ENCODE measurements at places on chromosomes 4 and X.

DNA sequence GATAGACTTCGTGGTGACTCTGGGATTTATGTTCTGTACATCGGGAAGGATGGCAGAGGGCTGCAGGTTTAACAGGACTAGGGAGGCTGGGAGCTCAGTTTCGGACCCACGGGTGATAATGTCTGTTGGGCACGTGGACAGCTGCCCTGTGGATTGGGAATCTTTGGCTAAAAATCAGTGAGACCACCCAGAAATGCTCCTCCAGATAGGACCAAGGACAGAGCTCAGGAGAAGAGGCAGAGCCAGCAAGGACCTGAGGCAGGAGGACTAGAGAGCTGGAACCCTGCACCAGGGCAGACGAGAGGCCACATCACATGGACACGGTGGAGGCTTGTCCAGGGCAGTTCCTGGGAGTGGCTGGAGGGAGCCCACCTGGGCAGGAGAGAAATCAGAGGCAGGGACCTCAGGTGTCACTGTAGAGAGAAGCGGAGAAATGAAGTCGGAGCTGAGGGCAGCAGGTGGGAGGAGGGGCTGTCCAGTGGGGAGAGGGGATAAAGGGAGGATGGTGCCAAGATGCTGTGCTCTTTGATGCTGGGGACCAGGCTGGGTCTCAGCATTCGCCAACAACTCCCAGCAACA is 79.2 kb downstream of the CPZ start:
- no peak for DNase-seq

DNA sequence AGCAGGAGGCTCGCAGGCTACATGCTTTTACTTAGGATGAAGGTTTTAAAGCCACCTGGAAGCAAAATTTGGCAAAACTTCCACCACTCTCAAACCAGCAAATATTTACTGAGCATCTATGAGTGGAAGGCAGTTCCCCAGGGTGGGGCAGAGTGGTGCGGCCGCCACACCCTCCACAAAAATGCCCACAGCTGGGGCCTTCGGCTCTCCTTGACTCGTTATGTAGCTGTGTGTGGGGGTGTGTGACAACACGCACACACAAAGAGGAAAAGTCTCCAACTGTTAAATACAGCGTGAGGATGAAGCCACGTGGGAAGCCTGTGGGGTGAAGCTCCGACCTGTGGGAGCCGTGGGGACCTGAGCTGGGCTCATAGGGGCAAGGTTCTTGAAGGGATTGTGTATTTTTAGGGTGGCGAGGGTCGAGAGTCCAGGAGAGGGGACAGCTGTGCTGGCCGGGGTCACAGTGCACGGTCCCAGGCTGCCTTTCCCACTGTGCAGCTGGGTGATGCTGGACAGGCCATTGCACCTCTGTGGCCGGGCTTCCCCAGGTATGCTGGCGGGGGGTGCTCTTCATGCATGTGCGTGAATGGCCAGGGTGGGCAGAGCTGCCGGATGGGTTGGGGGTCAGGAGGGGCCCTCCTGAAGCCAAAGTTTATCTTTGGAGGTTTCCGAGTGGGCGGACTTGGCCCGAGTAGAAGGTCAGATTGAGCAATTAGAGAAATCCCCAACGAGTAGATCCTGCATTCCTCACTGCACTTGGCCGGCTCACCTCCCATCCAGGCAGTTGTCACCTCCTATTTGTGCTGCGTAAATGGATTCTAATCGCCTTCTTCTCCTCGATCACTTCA is 25.4 kb downstream of the SORCS2 start:
- DNase-seq, result no peak

DNA sequence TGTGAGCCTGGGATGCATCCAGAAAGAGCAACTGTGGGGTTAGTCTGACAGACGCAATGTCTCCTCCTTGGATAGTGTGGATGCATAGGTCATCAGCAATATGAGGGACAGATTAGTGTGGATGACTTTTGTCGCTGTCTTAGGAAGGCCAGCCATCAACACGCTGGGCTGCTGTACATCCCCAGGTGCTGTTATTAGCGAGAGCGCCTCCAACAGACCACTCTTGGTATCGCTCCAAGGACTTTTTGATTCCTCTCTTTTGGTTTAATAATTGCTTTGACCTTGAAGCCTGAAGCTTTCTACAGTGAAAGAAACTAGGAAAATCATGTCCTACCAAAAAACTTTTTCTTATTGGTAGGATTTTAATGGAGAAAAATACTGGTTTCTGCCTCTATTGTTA is 76.7 kb downstream of the TMEM131L start:
- DNase-seq, result no peak

DNA sequence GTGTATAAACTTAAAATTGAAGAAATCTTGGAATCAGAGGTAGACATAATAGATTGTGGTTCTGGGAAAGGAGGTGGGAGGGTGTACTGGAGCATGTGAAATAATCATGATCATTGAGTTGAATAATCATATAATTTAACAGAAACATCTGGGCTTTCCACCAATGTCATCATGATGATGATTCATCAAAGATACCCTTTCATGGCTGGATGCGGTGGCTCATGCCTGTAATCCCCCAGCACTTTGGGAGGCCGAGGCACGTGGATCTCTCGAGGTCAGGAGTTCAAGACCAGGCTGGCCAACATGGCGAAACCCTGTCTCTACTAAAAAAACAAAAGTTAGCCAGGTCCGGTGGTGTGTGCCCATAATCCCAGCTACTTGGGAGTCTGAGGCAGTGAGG is 6.7 kb upstream of the RUFY3 start:
- DNase-seq, result no peak

GRCh38 chrX:30824275-30824674 is 64.8 kb downstream of the TAB3 start:
- DNase-seq, result no peak

DNA sequence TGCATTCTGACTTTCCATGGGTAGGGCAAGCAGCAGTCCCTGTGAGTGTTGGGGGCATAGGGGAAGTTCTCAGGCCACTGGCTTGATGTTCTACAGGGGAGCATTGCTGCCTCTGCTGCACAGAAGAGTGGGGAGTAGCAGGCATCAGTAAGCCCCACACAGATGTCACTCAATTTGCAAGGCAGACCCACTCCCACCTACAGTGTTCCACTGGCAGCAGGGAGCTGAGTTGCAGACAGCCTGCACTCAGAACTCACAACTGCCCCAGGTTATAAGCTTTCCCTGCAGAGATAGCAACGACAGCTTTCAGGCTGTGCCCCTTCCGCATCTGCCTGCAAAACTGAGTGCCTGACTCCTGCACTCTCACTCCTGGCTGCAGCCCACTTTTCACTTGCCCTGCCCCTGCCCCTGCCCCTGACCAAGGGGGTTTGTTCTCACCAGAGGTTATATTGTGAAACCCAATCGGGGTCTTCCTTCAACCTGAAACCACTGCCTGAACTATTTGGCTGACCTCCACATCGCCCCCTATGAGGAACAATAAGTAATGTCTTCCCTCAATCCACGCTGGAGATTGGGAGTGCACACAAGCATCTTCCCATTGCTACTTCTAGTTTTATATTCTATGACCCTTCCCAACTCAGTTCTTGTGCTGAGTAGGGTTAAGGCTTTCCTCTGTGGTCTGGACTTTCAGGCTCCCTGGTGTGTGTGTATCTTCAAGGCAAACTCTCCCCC is 227.4 kb upstream of the CXorf51B start:
- DNase-seq, result no peak

GRCh38 chr4:40337051-40337450 is 1.9 kb downstream of the CHRNA9 start:
- DNase-seq, result no peak

GRCh38 chr4:1377606-1378261 is 28.5 kb downstream of the NKX1-1 start:
- DNase-seq, result no peak

GRCh38 chrX:130561930-130562329 is 160.1 kb downstream of the RBMX2 start:
- DNase-seq, result no peak

DNA sequence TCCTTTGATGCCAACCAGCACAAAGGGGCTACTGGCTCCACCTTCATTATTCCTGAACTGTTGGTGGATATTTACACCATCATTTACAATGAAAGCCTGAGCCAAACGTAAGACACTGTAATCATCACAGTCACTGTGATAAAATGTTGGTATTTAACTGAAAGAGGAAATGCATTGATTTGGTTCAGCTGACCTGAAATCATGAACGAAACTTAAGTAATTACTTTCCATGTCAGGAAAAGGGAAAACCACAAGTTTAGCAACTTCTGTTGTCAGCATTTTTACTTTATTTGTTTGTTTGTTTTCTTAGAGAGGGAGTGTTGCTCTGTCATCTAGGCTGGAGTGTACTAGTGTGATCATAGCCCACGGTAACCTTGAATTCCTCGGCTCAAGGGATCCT is 247.8 kb upstream of the FAM47A start:
- DNase-seq, result no peak

GRCh38 chr4:44479731-44480130 is 31.1 kb upstream of the KCTD8 start:
- no peak for DNase-seq

GRCh38 chrX:101411984-101412383 is 4.0 kb downstream of the HNRNPH2 start:
- DNase-seq, result no peak

DNA sequence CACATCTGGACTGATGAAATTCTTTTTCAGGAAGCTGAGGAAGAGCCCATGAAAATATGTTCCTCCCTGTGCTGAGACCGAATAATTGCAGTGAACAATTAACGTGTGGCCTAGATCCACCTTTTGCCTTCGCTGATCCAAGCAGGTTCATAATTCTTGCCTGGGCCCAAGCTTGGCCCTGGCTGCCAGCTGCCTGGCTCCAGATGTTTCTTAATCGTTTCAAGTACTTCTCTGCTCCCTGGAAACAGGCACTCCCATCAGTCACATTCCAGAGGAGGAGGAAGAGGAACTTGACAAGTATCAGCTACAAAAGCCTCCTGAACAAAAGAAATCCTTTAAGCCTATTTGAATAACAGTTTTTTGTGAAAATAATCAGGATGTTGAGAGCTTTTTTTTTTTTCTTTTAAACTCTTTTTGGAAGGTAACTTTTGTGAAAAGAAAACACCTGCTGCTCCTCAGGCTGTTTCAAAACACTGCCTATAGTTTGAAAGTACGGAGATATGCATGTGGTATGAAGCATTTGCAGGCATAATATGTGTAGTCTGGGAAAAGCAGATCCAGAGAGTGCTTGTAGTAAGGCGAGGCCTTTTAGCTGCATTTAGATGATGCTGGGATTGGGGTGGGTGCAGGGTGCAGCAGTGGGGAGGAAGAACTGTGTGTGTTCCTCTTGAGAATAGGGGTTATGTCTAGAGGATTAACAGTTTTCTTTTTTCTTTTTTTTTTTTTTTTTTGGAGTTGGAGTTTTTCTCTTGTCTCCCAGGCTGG is 154.4 kb downstream of the PTTG2 start:
- no peak for DNase-seq

- DNase-seq, result no peak
Observed at GRCh38 chrX:71637848-71638247, 19.5 kb upstream of the CXCR3 start.

- DNase-seq, result no peak
Observed at GRCh38 chr4:86928400-86929255, 6.2 kb upstream of the AFF1 start.

- no peak for DNase-seq
Observed at GRCh38 chr4:13922459-13922858, 294.9 kb upstream of the BOD1L1 start.

DNA sequence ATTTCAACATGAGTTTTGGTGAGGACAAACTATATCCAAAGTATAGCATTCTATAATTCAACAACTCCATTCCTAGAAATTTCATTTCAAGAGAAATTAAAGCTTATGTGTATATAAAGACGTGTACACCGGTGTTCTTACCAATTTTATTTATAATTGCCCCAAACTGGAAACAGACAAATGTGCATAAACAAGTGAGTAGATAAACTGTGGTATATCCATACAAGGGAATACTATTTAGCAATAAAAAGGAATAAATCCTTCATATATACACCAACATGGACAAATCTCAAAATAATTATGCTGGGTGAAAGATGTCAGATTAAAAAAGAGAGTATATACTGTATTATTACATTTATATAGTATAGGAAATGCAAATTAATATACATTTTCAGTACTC is 19.9 kb downstream of the HNRNPH2 start:
- no peak for DNase-seq

GRCh38 chrX:136666088-136666487 is 18.1 kb downstream of the CD40LG start:
- no peak for DNase-seq

GRCh38 chr4:84966382-84967242 is at the start of gene WDFY3:
Gene WDFY3 (minus strand): TSS chr4:84966690. CDS start chr4:84860591, 106,099 bp downstream.
- DNase-seq, result peak; percentile 6

DNA sequence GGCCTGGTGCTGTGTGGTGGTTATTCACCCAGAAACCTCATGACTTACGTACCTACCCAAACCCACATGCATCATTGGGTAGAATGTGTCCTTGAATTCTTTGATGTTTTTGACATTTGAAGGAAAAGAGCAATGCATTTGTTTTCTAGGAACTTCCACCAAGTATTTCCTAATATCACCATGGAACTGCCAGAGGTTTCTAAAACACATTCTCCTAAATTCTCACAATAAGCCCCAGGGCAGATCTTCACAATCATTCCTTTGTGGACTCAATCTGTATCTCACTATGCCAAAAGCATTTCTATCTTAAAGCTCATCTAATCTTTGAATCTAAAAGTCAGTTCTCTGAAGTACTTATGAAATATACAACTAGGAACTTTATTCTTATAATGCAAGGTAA is 8.3 kb upstream of the ODAM start:
- DNase-seq, result no peak

GRCh38 chr4:11189756-11190155 is 238.9 kb downstream of the HS3ST1 start:
- no peak for DNase-seq

DNA sequence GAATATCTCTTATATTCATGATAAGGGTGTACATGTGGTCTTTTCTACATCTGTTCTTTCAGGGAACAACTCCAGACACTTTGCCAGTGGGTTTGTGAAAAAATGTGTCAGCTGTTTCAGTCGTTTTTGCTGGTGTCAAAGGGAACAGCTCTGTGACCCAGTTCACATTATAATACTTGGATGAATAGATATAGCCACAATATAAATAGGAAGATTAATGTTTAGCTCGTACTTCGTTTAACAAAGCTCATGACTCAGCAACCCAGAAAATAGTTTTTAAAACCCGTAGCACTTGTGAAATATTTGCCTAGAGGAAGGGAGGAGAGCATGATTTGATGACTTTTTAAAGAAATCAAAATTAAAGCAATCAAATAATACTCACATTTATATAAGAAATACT is 7.9 kb downstream of the LIAS start:
- no peak for DNase-seq

DNA sequence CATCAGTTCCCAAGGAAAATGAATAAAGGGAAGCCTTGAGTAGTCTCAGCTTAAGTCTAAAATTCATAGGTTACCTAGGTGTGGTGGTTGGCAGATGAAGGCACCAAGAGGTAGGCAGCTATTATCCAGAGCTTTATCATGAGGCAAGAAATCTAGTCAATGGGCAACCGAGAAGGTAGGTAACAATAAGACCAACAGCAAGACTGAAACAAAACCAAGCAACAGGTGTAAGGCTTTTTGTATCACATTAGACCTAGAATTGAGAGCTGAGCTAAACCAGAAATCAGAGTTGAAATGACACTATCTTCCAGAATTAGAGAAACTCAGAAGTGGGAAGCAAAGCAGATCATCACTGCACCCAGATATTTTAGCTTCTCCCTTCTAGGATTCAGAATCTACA is 117.1 kb downstream of the CAMK2D start:
- DNase-seq, result no peak

Data from CD4-positive, alpha-beta T cell treated with Interleukin-10 for 1 hour (primary cell).